Stimulated activated CD4-positive, alpha-beta T cell treated with anti-CD3 and anti-CD28 coated beads, Interleukin-1b, Interleukin-23, amount 100 ng/mL, for 1 hour (primary cell): ENCODE measurements at places on chromosomes 1 and 21.

DNA sequence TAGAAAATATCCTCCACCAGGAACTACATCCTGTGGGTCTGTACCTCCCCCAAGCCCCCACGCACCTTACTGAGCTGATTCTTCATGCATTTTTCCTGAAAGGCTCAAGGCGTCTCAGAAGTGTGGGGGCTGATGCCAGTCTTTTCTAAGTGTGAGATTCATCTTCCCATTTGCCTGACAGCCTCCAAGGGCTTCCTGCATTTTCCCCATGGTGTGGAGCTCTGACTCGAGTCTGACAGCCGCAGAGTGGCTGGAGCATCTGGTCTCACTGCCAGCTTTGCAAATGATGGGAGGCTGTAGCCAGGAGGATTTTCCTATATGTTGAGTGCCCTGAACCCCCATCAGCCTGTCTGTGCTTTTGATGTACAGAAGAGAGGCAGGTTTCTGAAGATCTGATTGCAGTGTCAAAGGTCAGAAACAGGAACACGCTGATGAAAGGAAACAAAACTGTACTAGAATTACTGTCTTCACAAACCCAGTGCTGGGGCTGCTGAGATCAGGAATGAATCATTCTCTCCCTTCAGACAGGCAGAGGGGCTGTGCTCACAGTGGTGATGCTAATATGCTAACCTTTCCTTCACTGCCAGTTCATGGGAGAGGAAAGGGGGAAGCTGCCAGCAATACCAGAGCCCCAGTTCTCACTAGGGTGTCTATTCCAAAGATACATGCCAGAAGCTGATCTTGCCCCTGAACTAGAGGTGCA is 201.5 kb upstream of the C1orf174 start:
- DNase-seq: no peak

DNA sequence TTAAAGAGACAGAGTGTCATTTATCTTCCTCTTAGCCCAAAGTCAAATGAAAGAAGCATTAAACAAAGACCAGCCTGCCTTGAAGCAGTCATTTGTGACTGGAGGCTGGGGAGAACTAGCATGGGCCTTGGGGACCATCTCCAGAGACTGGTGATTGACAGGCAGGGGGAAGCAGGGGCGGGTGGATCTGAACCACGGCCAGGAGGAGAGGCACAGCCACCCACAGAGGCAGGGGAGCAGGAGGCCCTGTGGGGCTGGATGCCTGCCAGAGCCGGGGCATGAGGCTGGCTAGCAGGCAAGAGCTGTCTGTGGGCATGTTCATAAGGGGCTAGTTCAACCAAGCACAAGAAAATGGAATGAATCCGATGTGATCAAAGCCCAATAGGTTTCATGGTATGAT is 73.9 kb downstream of the PLXNA2 start:
- no peak for DNase-seq

DNA sequence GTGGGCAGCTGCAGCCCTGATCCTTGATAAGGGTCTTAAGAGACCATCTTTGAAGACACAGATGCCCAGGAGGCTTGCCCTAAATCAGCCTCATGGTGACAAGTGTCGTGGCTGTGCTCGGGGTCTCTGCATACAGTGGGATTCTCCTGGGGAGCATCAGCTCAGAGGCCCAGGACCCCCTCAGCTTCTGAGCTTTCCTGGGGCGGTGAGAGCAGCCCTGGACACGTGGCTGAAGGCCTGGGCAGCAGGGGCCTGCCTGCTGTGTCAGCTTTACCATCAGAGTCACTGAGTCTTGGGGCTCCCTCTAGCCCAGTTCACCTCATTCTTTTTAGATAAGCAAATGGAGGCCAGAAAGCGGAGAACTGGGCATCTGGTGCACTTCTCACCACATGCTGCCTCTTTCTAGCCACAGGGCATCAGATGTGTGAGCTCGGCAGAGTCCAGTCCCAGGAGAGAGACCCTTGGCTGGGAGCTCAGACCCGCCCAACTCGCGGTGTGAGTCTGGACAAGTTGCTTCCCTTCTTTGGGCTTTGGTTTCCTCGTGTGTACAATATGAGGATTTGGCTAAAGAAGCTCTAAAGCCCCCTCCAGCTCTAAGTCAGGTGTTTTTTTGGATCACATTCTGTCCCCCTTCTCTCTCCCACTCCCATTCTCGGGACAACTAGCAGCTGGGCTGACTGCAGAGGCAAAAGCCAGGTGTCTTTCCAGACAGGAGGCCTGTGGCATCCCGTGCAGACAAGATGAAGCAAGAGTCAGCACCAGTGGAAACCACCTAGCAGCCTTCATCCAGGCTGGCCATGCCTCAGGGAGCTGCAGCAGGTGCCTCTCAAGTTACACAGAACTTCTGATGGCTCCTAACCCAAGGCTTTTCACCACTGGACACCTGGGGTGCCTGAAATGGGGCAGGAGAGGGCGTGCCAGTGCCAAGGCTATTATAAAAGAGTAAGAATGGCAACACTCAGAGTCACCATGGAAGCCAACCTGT is 119.1 kb downstream of the KCNN3 start:
- DNase-seq: no peak

- no peak for DNase-seq
These were observed 11.3 kb downstream of the CCDC24 start for GRCh38 chr1:44002606-44003157.

DNA sequence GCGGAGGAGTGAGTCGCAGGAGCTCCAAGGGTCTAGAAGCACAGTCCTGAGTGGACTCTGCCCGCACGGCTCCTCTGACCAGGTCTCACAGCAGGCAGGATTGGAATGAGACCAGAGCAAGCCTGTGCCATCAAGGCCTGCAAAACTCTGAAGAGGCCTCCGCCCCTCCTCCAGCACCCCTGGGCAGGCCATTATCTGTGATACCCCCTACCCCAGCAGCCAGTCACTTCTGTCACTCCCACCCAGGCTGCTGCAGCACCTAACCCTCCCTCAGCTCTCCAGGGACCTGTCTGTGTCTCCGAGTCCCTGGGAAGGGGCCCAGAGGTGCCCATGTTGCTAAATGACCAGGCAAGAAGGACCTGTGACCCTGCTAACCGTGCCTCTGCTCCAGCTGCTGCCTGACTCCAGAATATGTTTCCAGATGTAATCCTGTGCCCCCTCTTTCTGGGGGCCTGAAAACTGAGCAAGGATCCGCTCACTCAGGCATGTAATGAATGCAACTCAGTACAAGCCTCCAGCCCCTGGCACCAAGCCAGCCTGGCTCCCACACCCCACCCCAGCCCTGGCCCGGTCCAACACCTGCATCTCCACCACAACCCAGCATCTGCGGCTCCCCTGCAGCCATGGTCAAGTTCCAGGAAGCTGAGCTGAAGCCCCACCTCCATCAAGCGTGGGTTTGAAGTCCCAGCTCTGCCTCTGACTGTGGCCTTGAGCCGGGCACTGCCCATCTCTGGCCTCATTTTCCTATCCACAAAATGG is 22.1 kb upstream of the COL16A1 start:
- no peak for DNase-seq

DNA sequence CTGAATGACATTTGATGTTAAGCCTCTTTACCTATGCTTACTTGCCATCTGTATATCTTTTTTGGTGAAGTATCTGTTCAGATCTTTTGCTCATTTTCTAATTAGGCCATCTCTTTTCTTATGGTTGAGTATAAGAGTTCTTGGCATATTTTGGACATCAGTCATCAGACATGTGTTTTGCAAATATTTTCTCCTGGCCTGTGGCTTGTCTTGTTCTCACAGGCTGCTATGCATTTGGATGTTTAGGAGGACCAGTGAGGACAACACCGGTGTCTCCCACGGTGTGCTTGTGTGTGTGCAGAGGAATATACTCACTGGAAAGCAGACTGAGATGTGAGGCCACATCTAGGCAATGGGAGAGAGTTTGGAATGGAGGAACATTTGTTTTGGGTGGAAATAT is 87.1 kb upstream of the LYST start:
- DNase-seq: no peak

GRCh38 chr1:230249695-230250480 is 176.2 kb downstream of the PGBD5 start:
- no peak for DNase-seq

GRCh38 chr1:7680207-7680954 is 90.7 kb upstream of the VAMP3 start:
- peak; percentile 33 for DNase-seq

DNA sequence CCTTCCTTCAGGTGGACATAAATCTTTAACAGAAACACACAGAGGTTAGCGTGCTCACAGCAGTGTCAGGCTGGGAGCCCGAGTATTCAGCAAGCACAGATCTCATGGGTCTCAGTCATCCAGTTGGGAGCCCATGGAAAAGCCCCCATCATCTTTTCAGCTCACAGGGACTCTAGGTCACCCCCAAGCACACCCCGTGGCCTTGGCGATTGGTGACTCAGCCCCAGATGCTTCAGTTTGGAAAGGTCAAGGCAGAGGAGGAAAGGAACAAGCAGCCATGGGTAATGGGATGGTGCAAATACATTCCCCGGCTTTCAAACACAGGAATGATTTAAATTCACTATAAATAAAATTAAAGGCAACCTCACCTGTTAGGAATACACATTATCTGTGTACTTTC is 88.9 kb downstream of the PGBD5 start:
- no peak for DNase-seq

DNA sequence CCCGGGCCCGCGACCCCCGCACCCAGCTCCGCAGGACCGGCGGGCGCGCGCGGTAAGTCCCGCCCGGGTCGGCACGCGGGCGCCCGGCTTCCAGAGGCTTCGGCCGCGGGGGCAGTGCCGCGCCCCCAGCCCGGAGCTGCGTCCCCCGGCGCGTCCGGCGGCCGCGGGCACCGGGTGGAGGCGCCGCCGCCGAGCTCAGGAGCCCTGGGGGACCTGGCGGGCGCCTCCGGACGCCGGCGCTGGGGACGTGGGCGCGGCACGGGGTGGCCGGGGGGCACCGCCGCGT is 227 bp downstream of the NBL1 start:
- no peak for DNase-seq

DNA sequence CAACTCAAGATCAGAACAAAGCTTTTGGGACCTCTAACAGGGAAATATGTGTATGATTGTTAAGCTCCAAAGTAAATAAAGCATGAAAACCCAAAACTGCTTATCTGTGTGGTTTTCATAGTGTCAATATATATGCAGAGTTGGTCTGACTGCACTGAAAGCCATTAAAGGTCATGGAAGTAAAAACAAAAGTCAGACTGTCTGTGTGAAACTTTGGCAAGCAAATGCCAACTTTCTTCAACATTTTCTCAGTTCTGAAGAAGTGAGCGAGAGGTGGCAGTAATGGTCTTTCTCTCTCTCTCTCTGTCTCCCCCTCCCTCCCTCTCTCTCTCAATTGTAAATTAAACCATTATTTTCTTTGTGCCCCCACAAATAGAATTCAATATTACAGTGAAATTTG is 100.1 kb upstream of the S1PR1 start:
- no peak for DNase-seq

DNA sequence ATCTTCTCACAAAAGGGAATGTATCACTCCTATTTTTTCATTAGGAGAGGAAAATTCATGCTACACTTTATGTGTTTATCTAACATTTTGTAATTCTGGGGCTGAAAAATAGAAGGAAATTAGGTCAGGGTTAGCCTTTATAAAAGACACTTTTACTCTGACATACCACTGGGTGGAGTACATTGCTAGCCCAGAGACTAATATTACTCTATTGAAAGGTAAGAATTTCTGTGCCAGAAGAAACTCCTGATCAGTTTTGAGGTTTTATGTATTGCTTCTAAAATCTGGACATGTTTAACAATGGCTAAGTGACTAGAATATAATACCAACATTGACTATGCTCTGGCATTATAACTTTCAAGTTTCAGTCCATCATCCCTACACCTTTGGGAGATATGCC is 724.6 kb downstream of the USP25 start:
- no peak for DNase-seq

- DNase-seq: no peak
These were observed 10.2 kb downstream of the CAMK1G start for GRCh38 chr1:209593747-209594146.

- no peak for DNase-seq
These were observed 47.9 kb upstream of the NEK2 start for GRCh38 chr1:211723273-211723672.

- no peak for DNase-seq
These were observed 1187.4 kb upstream of the NCAM2 start for GRCh38 chr21:19810779-19811178.

DNA sequence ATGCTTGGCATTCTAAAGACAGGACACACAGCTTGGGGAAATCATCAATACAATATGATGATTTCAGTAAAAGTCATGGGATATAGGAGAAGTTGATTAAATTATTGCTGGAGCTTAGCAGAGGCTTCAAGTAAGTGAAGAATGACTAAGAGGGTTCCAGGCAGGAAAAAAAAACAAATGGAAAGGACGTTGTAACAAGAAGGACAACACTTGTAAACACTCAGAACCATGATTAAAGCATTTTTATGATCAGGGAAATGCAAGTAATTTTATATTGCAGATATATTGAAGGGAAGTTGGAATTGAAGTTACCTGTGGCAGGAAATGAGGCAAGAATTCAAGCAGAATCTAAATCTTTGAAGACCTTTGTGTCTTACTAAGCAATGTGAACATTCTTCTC is 602.7 kb upstream of the NEGR1 start:
- no peak for DNase-seq
